K562 (cell line): ENCODE measurements at places on chromosomes 12 and 14. TPM values are rescaled to one million over a fixed set of nuclear protein-coding genes. Genes with fewer than 3 reads are reported as not detected.

Gene LTBP2
- total RNA-seq = 0.18 and 0.20 TPM in 2 replicates

Gene PPFIA2
- not detected in 2 replicates for total RNA-seq

- DNase-seq = no peak
Observed at GRCh38 chr12:75812271-75813018, 219.1 kb downstream of the PHLDA1 start.

DNA sequence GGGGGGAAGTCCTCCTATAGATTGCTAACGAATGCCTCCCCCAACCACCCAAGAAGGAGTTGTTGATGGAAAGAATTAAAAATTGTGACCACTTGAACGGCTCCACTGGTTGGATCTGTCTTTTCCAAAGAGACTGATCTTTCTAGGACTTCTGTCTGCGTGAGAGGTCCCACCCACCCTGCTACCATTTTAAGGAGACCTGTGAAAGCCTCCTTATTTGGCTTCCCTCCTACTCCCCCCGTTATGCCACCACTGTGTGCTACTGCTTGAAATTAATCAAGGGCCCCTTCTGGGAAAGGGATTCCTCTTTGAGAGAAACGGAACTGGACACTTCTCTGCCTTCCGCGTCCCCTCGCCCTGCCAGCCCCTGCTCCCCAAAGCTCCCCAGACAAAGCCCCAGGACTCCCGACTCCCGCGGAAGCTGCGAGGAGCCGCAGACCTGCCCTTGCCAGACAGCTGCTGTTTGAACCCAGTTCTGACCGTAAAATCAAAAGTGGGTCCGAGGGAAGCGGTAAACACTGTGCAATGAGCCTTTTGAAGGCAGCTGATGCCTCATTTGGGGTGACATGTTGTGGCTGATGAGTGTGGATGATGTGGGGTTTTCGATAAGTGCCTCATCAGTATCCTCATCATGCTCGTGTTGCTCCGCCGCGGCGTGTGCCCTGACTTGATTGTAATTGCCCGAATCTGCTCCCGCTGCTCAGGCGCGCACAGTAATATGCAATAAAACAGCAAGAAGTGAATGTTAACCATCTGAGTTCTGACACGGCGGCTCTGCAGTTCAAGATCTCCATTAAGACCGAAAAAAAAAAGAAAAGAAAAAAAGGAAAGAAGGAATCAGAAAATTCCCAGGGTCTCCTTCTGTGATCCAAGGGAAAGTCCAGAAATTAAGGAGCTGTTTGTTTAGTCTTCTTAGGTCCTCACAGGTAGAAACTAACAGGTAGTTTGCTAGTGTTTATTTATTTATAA, 48.2 kb downstream of the MBIP start:
- no peak for DNase-seq

- no peak for DNase-seq
Observed at GRCh38 chr12:71555191-71555590, 108.5 kb downstream of the ZFC3H1 start.
